Activated naive CD4-positive, alpha-beta T cell treated with anti-CD3 and anti-CD28 coated beads for 36 hours (primary cell): ENCODE measurements at places on chromosomes 5 and 9.

GRCh38 chr5:95027151-95027721 lies 257.7 kb downstream of the MCTP1 start:
- DNase-seq = no peak

DNA sequence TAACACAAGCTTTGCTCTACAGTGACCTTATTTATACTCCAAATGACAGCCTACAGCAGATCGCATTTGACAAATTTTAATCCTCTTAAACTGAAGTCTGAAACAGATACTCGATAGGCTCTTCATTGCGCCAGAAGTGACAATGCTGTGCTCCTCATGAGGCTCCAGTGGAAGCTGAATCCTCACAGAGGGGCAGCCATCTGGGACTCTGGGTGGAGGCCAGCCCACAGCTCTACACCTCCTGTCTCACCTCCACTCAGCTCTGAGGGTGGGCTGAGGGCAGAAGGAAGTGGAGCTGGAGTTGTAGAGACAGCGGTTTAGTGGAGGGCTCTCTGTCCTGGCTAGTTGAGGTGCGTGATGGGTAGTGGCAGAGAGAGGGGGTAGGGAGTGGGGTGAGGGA lies 283.3 kb upstream of the ANKRD55 start:
- DNase-seq = no peak

GRCh38 chr9:120539951-120540350 lies 40.0 kb downstream of the CDK5RAP2 start:
- DNase-seq = no peak

DNA sequence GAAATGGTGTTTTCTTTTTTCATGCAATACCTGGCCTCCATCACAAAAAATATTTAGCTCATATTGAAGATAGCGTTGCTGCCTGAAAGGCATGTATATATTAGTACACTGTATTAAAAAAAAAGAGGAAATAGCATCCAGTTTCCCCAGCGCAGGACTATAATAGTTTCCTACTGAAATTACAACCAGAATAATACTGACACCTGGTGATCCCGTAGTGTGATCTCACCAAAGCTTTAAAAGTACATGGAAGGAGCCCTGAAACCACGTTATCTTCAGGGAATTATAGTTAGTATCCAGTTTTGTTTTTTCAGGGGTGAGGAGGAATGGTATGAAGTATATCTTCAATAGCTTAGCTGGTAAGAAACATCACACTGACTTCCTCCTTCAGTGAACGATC lies 264.9 kb downstream of the CD180 start:
- no peak for DNase-seq

DNA sequence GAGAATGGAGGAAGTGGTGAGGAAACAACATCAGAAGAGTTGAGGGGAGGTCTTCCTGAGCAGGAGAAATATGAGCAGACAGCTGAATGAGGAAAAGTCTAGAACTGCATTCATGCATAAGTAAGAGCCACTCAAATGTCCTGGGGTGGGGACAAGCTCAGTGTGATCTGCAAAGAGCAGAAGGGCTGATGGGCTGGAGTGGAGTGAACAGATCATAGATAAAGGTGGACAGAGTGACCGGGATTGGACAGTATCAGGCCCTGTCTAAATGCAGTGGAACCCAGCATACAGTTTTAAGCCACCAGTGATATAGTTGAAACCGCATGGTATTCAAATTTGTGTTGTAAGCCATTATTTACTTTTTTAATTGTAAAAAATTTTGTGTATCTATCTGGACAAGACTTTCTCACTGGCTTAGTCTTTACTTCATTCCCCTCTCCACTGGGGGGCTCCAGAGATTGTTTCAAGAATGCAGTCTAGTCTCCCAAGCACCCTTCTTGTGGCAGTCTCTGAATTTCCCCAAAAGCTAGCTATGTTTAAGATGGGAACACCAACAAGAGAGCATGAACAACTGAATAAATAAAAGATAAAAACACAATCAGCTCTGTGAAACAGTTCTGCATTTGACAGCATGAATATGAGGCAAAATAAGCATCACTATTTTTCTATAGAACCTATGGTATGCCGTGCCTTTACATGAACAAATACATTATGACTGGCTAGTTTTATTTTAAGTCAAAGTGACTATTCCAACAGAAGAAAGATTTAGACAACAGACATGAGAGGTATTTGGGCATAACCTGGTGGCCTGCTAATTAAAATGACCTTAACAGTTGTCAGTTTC lies 10.7 kb upstream of the STK32A start:
- peak; percentile 15 for DNase-seq

GRCh38 chr5:96610747-96611146 lies 51.4 kb upstream of the CAST start:
- no peak for DNase-seq

DNA sequence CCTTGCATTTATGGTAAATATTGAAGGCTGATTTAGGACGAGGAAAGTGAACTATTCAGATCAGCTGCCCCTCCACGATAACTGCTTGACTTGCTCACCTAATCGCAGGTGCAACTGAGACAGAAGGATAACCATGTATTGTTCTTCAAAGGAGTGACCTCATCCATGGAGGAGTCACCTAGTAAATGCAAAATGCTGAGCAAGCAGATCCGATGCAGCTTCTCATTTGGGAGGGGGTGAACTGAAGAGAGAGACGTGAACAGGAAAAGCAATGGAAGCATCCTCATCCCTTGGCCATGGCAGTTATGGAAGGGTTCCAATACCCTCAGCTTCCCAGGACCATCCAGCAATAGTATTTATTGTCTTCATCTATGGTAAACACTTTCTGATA lies 47.5 kb downstream of the RASGRF2 start:
- peak; percentile 68 for DNase-seq

DNA sequence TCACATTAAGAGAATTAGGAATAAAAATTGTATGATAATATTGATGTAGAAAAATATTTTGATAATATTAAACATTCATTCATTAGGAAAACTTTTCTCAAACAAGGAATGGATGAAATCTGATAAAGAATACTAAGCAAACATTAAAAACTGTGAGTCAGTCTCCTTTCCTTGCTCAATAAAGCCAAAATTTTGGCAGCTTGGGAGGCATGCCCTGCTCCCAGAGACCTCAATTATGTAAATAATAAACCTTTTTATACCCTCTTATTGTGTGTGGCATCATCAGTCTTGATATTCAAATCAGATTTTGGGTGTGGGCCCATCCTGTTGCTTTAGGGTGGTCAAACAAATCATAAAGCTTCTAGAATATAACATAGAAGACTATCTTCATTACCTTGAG lies 36.6 kb upstream of the CCL21 start:
- DNase-seq = no peak
